ENCODE measurements at places on chromosomes 4 and X. TPM values are rescaled to one million over a fixed set of nuclear protein-coding genes. Genes with fewer than 3 reads are reported as not detected.

The ZAR1 gene
- not detected for total RNA-seq

The GAK gene
- 48.9 TPM for total RNA-seq

The MAGEB10 gene
- total RNA-seq, result not detected

The NXF2 gene
- total RNA-seq, result not detected

The SPIN2A gene
- 0.59 TPM for total RNA-seq

The TBX22 gene
- total RNA-seq, result not detected

DNA sequence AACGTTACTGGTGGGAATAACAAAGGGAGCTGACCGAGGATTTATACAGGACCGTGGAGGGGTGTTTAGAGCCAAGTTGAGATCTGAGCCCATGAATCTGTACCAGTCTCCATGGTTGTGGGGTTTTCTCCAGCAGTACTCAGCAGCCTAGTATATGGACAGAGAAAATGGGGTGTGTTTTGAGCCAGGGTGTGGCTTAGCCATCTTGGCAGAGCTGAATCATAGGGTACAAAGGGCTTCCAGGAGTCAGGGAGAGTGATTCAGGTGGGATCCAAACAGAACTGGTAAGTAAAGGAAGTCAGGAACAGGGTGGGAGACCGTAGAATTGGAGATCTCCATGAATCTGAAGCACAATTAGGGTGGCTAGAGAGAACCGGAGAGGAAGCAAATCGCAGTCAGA lies 7.4 kb upstream of the HPRT1 start:
- no peak for DNase-seq
- no peaks in the 10 kb centered on the region for H3K36me3 ChIP-seq
- no peaks in the 10 kb centered on the region for H3K4me1 ChIP-seq

DNA sequence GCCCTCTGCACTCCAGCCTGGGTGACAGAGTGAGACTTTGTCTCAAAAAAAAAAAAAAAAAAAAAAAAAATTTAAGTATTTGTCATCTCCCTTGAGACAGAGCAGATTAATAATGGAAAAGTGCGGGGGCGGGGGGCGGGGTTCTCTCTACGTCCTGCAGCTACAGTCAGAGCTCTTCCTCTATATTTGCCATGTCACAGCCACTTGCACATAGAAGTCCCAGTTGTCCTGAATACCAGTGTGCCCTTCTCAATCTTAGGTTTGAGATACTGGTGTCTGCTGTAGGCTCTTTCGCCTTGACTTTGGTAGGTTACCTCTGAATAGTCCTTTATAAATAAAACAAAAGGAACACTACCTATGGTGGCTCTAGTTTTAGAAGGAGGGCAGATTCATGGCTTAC lies 237.8 kb upstream of the PGRMC2 start:
- no peak for DNase-seq
- H3K27ac ChIP-seq, result peak overlapping the region; percentile 99
- no peaks in the 10 kb centered on the region for H3K27me3 ChIP-seq

- H3K27me3 ChIP-seq, result no peaks in the 10 kb centered on the region
- H3K4me1 ChIP-seq, result no peaks in the 10 kb centered on the region
- peak; percentile 58 for DNase-seq
- H3K36me3 ChIP-seq, result no peaks in the 10 kb centered on the region
- no peak overlapping the region for H3K4me3 ChIP-seq
These were observed 42.4 kb downstream of the CLCN4 start for GRCh38 chrX:10199212-10199611.

DNA sequence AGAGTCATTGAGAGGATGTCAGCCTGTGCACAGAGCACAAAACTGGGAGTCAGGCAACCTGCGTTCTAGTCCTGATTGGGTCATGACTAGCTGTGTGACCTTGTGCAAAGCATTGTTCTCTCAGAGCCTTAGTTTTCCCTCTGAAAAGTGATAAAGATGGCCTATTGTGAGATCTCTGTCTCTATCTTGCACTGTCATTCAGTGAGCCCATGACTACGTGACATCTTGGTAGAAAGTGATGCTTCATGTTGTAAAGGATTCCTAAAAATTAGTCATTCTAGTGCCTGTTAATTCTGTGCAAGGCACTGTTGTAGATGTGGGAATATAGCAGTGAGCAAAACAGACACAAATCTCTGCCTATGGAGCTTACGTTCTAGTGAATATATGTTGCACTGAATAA lies 2.5 kb downstream of the PGRMC1 start:
- H3K27ac ChIP-seq, result peak overlapping the region; percentile 68
- peaks cover 21% of the 10 kb centered on the region for H3K4me1 ChIP-seq
- peak overlapping the region; percentile 55 for H3K4me3 ChIP-seq
- H3K36me3 ChIP-seq, result peaks cover 14% of the 10 kb centered on the region
- peak; percentile 78 for DNase-seq

GRCh38 chr4:98672583-98673287 lies 14.3 kb upstream of the TSPAN5 start:
- no peak overlapping the region for H3K27ac ChIP-seq
- no peaks in the 10 kb centered on the region for H3K36me3 ChIP-seq
- no peaks in the 10 kb centered on the region for H3K4me1 ChIP-seq
- no peak overlapping the region for H3K4me3 ChIP-seq
- DNase-seq, result no peak
- no peaks in the 10 kb centered on the region for H3K27me3 ChIP-seq

DNA sequence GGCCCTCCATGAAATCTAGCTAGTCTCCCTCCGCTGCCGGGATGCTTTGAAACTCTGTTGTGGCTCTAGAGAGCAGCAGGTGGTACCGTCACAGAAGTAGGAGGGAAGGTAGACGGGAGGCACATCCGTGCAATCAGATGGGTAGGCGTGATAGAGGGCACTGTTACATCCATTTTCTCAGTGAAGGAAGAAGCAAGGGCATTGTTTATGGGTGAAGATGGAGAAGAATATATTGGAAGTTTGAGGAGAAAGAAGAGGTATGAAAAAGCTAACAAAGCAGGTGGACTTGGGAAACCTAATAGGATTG lies 1.3 kb downstream of the ANAPC4 start:
- no peak for DNase-seq
- no peaks in the 10 kb centered on the region for H3K27me3 ChIP-seq
- H3K27ac ChIP-seq, result no peak overlapping the region
- H3K4me3 ChIP-seq, result peak overlapping the region; percentile 94

DNA sequence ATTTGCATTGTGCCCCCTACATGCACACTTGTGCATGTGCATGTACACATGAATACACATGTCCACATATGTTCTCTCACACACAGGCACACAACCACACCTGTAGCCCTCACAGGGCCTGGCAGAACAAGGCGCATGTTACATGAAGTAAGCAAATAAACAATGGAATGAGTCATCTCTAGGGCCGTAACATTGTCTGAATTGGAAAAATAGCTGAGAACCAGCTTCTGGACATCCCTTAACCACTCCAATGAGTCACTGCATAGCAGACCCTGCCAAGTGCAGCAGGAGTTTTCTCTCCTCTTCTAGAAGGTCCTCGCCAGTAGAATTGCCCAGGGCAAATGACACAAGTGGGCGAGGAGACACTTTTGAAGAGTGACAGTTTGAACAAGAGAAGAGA lies 66.1 kb downstream of the MAGEA10 start:
- no peak for DNase-seq
- no peaks in the 10 kb centered on the region for H3K27me3 ChIP-seq
- no peak overlapping the region for H3K27ac ChIP-seq

- peak; percentile 72 for DNase-seq
- H3K27me3 ChIP-seq, result no peaks in the 10 kb centered on the region
- H3K36me3 ChIP-seq, result no peaks in the 10 kb centered on the region
- no peak overlapping the region for H3K4me3 ChIP-seq
- H3K27ac ChIP-seq, result peak overlapping the region; percentile 40
- peaks cover 16% of the 10 kb centered on the region for H3K4me1 ChIP-seq
These were observed 3.6 kb upstream of the PDE5A start for GRCh38 chr4:119632216-119632615.

- H3K27me3 ChIP-seq, result no peaks in the 10 kb centered on the region
- peak overlapping the region; percentile 8 for H3K4me3 ChIP-seq
- H3K4me1 ChIP-seq, result peaks cover 50% of the 10 kb centered on the region
- H3K27ac ChIP-seq, result peak overlapping the region; percentile 95
- no peaks in the 10 kb centered on the region for H3K36me3 ChIP-seq
- no peak for DNase-seq
These were observed 195.2 kb upstream of the C1QTNF7 start for GRCh38 chr4:15232366-15233263.

DNA sequence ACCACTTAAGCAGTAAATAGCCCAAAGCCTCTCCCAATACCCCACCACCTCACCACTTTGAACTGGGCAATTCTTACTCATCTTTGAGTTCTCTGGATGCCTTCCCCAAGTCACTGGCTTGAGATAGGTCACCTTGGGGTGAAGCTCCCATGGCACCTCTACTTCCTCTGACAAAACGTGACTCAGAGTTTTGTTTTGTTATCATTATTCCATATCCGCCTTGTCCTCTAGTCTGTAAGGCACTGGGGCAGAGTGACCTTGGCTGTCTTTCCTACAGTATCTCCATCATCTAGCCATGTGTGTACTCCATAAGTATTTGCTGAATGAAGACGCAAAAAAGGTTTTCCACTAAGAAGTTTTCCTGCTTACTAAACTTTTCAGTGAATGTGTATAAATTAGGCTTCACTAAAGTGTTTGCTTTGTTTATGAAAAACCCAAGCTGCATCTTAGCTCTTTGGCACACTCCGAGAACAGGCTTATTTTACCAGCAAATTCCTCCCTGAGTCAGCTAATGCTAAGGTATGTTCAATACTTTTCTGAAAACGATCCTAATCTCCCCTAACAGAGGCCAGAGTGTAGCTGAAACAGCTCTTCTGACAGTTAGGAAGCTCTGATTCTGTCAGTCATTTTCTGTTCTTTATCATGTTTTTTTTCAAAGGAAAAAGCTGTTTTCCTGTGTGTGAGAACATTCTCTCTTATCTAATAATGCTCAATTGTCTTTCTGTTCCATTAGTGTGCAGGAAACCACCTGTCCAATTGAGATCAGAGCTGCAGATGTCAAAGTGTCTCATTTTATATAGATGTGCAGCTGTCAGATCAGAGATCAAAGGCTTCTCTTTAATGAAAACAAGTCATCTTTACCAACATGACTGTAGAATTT lies 30.2 kb upstream of the TSPAN5 start:
- DNase-seq, result peak; percentile 66
- no peaks in the 10 kb centered on the region for H3K27me3 ChIP-seq
- peak overlapping the region; percentile 24 for H3K27ac ChIP-seq
- no peaks in the 10 kb centered on the region for H3K36me3 ChIP-seq
- no peak overlapping the region for H3K4me3 ChIP-seq

GRCh38 chr4:147981305-147981704 lies 249.4 kb downstream of the ARHGAP10 start:
- no peak overlapping the region for H3K4me3 ChIP-seq
- peaks cover 11% of the 10 kb centered on the region for H3K4me1 ChIP-seq
- peak; percentile 91 for DNase-seq
- H3K27ac ChIP-seq, result peak overlapping the region; percentile 21

DNA sequence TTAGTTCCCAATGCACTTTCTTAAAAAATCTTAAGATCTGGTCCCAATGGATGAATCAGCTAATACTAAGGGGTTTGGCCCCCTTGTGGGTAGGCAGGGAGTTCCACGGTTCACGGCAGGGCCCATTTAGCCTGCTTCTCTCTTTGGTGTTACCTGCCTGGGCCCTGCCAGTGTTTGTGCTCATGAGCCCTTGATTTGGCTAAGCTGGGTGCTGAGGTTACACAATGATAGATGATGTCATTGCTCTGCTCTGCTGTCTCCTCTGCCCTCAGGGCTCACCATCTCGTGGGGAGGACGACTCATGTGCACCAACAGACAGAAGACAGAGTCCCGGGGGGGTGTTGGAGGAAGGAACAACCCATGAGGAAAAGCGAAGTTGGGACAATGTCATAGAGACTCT lies 24.4 kb downstream of the RTL5 start:
- H3K4me1 ChIP-seq, result no peaks in the 10 kb centered on the region
- no peak overlapping the region for H3K27ac ChIP-seq
- no peak overlapping the region for H3K4me3 ChIP-seq
- H3K27me3 ChIP-seq, result peaks cover 37% of the 10 kb centered on the region

DNA sequence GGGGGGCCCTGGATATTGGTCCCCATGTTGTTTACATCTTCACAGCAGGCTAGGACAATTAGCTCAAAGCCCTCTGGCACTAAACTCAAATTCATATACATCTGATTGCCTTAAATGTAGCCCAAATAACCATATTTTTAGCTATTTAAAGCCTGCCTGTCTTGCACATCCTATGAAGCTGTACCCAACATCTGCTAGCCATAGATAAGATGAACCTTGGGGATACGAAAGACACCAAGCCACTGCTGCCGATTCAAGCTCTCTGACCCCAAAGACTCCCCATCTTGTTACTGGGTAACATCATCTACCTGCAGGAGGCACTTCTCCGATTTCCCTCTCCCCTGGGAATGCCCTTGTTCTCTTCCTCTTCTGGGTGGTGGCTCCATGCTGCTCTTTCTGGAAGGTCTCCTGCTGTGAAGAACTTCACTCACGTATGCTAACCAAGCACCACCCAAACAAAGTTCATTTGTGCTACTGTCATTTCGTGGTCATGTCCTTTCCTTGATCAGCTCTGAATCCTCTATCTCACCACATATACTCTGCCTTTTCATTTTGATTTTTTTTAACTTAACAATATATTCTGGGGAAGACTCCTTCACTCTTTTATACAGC lies 107.7 kb upstream of the ATXN3L start:
- no peak for DNase-seq
- H3K27me3 ChIP-seq, result no peaks in the 10 kb centered on the region
- peaks cover 35% of the 10 kb centered on the region for H3K4me1 ChIP-seq
- no peaks in the 10 kb centered on the region for H3K36me3 ChIP-seq
- H3K27ac ChIP-seq, result peak overlapping the region; percentile 80

DNA sequence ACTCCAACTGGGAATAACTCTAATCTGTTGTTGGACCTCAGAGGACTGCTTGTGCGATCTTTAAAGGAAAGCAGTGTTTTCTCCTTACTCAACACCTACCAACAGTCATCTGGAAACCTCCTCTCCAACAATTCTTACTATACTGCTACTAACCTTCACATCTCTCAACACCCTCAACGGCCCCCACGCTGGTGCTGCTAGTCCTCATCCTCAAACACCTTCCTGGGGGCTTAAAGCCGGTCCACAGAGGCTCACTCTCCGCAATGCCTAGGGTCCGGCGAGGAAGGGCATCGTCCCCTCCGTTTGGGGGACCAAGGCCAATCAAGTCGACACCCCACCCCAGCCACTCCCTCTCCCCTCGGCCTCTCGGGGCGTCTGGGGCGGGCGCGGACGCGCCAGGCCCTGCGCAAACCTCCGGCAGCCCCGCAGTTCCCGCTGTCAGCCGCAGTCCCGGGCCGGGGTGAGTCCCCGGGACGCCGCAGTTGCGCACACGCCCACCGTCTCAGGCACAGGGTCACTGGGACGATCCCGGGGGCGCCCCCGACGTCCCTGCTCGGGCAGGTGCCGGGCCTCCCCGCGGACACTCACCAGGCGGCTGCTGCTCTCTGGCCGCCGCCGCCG lies 418 bp downstream of the TAB3 start:
- no peaks in the 10 kb centered on the region for H3K27me3 ChIP-seq
- H3K4me1 ChIP-seq, result peaks cover 4% of the 10 kb centered on the region
- DNase-seq, result peak; percentile 67

GRCh38 chrX:53580742-53581504 lies 105.6 kb downstream of the HUWE1 start:
- DNase-seq, result peak; percentile 79
- no peaks in the 10 kb centered on the region for H3K27me3 ChIP-seq
- no peaks in the 10 kb centered on the region for H3K4me1 ChIP-seq
- no peak overlapping the region for H3K4me3 ChIP-seq

All from osteoblast (primary cell).